Osteocyte (in vitro differentiated cells): ENCODE measurements at places on chromosomes 4 and X.

DNA sequence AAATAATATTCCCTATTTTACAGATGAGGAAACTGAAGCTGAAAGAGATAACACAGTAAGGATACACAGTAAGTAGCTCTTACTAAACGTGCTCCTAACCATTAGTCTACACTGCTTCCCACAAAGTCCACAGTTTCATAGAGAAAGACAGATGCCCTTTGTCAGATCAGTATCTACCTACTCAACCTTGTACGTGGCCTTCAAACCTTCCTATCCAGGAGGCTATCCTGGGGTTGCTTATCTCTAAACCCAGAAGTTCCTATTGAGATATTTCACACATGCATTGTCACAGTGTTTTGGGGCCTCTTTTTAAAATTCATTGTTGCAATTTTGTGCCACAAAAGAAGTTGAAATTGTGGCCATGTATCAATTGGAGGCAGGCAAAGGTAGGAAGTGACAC lies 208.0 kb downstream of the ENOX2 start:
- H3K4me1 ChIP-seq = no peaks in the 10 kb centered on the region
- DNase-seq = no peak
- H3K4me3 ChIP-seq = no peak overlapping the region

- H3K4me3 ChIP-seq = no peak within 1 kb of the TSS
- no peaks in the 10 kb centered on the region for H3K4me1 ChIP-seq
- DNase-seq = no peak
- no peak within 1 kb of the TSS for H3K27ac ChIP-seq
Observed at GRCh38 chrX:70281951-70282350, at the start of gene RAB41. Gene RAB41, plus strand, starts transcription at chrX:70282172. Its CDS starts 46 bp downstream, at chrX:70282218.

- no peak overlapping the region for H3K4me3 ChIP-seq
- H3K27ac ChIP-seq = no peak overlapping the region
- no peaks in the 10 kb centered on the region for H3K27me3 ChIP-seq
- no peaks in the 10 kb centered on the region for H3K4me1 ChIP-seq
- no peak for DNase-seq
Observed at GRCh38 chrX:38985375-38985774, 184.1 kb downstream of the MID1IP1 start.

DNA sequence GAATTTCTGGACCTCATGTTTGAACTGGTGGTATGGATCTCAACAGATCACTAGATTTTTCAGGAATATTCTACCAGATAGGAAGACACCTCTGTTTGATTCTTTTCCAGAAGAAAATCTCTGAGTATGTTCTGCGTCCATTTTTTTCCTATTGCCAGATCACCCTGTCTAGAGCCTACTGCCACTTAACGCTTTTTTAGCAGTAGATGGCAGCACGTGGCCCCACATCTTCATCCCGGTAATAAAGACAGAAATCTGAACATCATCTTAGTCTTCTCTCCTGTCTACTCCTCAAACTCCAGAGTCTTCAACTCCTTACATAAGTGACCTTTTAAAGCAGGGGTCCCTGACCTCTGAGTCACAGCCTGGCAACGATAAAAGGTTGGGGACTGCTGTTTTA lies 184.7 kb downstream of the TMA16 start:
- no peaks in the 10 kb centered on the region for H3K4me1 ChIP-seq
- H3K27ac ChIP-seq = no peak overlapping the region
- no peaks in the 10 kb centered on the region for H3K36me3 ChIP-seq
- H3K27me3 ChIP-seq = peaks cover 17% of the 10 kb centered on the region
- no peak overlapping the region for H3K4me3 ChIP-seq

- no peak overlapping the region for H3K27ac ChIP-seq
- H3K4me3 ChIP-seq = no peak overlapping the region
- peaks cover 25% of the 10 kb centered on the region for H3K4me1 ChIP-seq
- no peak for DNase-seq
- no peaks in the 10 kb centered on the region for H3K36me3 ChIP-seq
- H3K27me3 ChIP-seq = no peaks in the 10 kb centered on the region
Observed at GRCh38 chr4:139256349-139256748, 23.7 kb downstream of the MGARP start.

- no peaks in the 10 kb centered on the region for H3K36me3 ChIP-seq
- no peaks in the 10 kb centered on the region for H3K27me3 ChIP-seq
- no peaks in the 10 kb centered on the region for H3K4me1 ChIP-seq
- H3K4me3 ChIP-seq = no peak overlapping the region
- no peak for DNase-seq
Observed at GRCh38 chr4:161991811-161992210, 172.0 kb downstream of the FSTL5 start.

DNA sequence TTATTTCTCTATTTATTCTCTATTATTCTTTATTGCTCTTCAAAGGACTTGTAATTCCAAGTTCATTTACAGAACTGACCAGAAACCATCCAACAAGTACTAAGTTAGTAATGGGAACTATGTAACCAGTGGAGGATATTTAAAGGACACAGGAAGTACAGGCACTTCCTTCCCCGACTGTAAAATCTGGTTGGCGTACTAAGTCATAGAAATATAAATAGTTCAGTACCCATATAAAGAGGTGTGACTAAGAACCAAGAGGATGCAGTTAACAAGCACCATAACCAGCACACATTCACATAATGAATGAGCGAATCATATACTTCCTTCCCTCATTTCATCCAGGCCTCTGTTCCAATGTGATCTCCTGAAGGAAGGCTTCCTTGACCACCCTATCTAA lies 3.6 kb upstream of the EIF4E start:
- H3K27me3 ChIP-seq = no peaks in the 10 kb centered on the region
- no peak overlapping the region for H3K27ac ChIP-seq
- no peak for DNase-seq
- no peaks in the 10 kb centered on the region for H3K36me3 ChIP-seq
- H3K4me1 ChIP-seq = peaks cover 19% of the 10 kb centered on the region

DNA sequence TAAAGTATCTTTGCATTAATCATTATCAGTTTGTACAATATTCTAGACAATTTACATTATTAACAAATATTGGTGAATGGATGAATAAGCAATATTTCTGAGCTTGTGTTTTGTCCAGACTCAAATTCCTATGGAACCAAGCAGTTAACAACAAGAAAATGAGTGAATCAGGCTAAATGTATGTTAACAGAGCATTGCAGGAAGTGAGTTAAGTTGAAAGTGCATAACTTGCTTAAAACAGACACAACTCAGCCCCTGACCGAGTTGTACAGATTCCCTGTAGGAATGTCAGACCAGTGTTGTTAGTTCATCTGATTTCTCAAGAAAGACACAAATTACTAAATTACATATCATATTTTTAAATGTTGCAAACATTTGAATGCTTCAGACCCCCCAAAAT lies 23.7 kb upstream of the CSN1S1 start:
- DNase-seq = no peak
- peaks cover 38% of the 10 kb centered on the region for H3K27me3 ChIP-seq
- no peak overlapping the region for H3K27ac ChIP-seq

DNA sequence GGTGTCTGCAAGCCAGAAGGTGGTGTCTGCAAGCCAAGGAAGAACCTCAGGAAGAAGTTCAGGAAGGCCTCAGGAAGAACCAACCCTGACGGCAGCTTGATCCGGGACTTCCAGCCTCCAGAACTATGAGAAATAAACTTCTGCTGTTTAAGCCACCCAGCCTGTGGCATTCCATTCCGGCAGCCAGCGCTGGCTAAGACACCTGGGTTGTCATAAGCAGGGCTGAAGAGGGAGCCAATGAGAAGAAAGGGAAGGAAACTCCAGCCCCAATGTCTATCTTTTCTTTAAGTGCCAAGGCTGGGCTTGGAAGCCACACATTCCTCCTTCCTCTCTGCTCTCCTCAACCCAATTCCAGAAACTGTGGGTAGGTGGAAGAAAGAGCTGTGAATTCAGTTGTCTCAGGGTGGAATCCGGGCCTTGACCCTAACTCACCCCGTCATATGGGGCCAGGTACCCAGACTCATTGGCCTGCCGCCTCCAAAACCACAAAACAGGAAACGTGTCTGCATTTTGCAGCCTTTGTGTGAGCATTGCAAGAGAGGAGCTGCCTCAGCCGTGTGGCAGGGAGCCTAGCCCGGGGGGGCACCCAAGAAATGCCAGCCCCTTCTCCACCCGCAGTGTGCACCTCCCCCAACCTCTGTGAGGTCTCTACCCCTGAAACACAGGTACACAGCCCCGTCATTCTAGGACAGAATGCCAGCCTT lies 26.8 kb downstream of the CRMP1 start:
- DNase-seq = no peak
- H3K4me1 ChIP-seq = peaks cover 9% of the 10 kb centered on the region
- H3K27me3 ChIP-seq = no peaks in the 10 kb centered on the region

DNA sequence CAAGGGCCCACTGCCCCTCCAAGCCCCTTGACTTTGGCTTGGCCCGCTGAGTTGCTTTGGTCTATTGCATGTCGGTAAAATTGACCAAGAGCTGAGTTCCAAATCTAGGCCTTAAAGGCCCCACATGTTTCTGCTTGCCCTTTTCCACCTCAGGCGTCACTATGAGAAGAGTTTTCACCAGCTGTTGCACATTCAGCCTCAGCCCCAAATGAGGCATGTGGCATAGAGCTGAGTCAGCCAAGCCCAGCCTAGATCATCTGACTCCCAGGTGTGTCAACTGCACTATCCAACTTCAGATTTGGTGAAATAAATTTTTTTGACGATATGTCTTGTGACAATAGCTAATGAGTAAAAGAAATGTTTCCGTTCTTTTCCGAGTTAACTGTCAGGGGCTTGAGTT lies 424.5 kb upstream of the FAM47C start:
- no peaks in the 10 kb centered on the region for H3K36me3 ChIP-seq
- H3K27me3 ChIP-seq = no peaks in the 10 kb centered on the region
- H3K4me3 ChIP-seq = no peak overlapping the region

- DNase-seq = no peak
- H3K27ac ChIP-seq = no peak overlapping the region
- H3K4me1 ChIP-seq = peaks cover 2% of the 10 kb centered on the region
- no peaks in the 10 kb centered on the region for H3K36me3 ChIP-seq
- H3K4me3 ChIP-seq = no peak overlapping the region
Observed at GRCh38 chr4:109296527-109296926, 5.9 kb downstream of the COL25A1 start.
